NCI-H1436 (cell line): ENCODE measurements at places on chromosomes 4 and X.

- DNase-seq, result no peak
Measured at GRCh38 chr4:180706766-180707165, 1536.4 kb upstream of the TENM3 start.

GRCh38 chrX:14300376-14300775 lies 229.0 kb upstream of the GLRA2 start:
- peak; percentile 8 for DNase-seq

DNA sequence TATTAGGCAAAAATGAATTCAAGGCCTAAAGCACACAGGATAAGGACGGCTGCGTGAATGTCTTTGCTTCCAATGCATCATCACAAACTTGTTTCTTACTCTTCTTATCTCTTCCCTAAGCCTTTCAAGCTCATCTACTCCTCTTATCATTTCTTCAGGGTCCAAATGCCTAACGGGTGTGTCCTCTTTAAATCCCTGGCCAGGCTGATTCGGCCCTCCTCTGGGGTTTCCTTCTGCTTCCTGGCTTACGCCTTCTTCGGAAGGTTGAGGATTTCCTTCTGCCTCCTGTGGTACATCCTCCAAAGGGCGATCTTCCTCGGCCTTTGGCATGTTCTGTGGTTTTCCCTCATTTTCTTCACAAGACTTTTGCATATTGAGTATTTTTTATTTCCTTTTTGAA lies 1.3 kb downstream of the TCEAL8 start:
- DNase-seq, result no peak

- no peak for DNase-seq
Measured at GRCh38 chrX:142076633-142077032, 128.5 kb downstream of the MAGEC2 start.

GRCh38 chr4:73743795-73744194 lies 3.4 kb downstream of the CXCL8 start:
- no peak for DNase-seq

- DNase-seq, result no peak
Measured at GRCh38 chrX:40893251-40893910, 158.0 kb upstream of the MED14 start.

- no peak for DNase-seq
Measured at GRCh38 chr4:152075253-152075928, 314.6 kb upstream of the GATB start.

DNA sequence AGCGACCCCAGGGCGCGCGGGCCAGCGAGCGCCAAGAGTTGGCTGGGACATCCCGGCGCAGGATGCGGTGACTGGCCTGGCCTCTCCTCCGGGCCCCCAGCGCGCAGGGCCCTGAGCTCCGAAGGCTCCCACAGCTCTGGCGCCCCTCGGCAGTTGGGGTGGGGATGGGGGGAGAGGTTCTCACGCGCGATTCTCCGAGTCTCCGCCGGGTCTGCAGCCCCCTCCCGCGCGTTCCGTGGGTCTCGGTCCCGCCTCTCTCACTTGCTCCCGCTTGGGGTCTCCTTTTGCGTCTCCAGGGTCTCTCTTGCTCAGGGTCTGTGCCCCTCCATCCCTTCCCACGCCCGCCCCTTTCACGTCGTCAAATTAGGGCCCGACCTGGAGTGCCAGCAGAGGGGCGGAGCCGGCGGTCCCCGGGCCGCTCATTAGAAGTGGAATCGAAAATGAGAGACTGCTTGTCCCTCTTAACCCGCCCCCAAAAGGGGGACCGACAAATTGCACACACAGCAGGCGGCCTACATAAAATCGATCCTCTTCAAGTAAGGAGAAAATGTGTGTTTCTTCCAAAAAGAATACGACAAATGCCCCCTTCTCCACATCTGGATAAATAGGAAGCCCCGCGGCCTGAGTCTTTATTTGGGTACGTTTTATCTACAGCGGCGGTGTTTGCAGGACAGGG lies 877 bp upstream of the NKX1-1 start:
- DNase-seq, result no peak

DNA sequence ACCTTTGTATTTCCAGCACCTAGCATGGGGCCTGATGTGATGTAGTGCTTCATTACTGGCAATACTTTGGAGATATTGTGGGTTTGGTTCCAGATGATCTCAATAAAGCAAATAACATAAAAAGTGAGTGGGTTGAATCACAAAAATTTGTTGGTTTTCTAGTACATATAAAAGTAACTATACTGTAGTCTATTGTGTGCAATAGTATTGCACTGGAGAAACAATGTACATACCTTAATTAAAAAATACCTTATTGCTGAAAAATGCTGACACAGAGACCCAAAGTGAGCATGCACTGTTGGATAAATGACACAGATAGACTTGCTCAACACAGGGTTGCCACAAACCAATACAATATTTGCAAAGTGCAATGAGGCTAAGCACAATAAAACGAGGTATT lies 17.7 kb upstream of the MGST2 start:
- DNase-seq, result no peak

GRCh38 chr4:141294306-141294705 lies 73.6 kb downstream of the ZNF330 start:
- no peak for DNase-seq

- DNase-seq, result no peak
Measured at GRCh38 chr4:2788101-2788500, 4.8 kb upstream of the SH3BP2 start.

- no peak for DNase-seq
Measured at GRCh38 chr4:122163767-122164166, 11.6 kb downstream of the BLTP1 start.

GRCh38 chr4:169207436-169208089 lies 63.2 kb downstream of the SH3RF1 start:
- no peak for DNase-seq

- DNase-seq, result no peak
Measured at GRCh38 chrX:9582956-9583355, 118.1 kb downstream of the TBL1X start.

DNA sequence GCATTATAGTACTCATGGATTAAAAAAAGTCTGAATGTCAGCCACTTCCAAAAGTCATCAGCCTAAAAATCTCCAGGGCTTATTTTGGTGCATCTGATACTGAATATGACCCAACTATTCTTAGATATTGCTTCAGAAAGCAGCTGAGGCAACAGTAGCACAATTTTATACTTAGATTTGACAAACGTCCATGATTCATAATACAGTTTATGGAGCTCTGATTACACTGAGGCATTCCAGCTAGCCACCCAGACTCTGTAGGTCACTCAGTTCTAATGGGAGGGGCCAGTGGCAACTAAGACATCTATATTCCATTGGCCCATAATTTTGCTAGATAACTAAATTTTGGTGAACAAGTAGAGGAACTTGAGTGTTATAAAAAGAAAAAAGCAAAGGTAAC lies 10.3 kb downstream of the SPATA4 start:
- DNase-seq, result no peak

- no peak for DNase-seq
Measured at GRCh38 chrX:121746105-121746504, 698.7 kb downstream of the GLUD2 start.

DNA sequence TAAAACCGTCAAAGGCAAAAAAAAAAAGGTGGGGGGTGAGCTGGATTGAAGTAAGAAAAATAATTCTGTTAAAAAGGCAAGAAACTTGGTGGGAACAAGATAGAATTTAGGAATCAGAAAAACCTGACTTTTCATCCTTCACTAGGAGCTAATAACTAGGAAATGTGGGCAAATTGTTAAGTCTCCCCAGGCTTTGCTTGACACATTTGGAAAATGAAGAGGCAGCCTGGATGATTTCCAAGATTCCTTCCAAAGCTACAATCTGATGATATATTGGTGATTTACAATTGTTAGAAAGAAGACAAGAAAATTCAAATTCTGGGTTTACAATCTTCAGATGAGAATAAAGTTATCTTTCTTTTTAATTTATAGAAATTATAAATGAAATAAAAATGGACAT lies 1062.5 kb downstream of the ADGRL3 start:
- DNase-seq, result no peak

GRCh38 chr4:19729886-19730651 lies 521.6 kb upstream of the SLIT2 start:
- no peak for DNase-seq

- no peak for DNase-seq
Measured at GRCh38 chr4:93657527-93657926, 171.0 kb upstream of the ATOH1 start.

DNA sequence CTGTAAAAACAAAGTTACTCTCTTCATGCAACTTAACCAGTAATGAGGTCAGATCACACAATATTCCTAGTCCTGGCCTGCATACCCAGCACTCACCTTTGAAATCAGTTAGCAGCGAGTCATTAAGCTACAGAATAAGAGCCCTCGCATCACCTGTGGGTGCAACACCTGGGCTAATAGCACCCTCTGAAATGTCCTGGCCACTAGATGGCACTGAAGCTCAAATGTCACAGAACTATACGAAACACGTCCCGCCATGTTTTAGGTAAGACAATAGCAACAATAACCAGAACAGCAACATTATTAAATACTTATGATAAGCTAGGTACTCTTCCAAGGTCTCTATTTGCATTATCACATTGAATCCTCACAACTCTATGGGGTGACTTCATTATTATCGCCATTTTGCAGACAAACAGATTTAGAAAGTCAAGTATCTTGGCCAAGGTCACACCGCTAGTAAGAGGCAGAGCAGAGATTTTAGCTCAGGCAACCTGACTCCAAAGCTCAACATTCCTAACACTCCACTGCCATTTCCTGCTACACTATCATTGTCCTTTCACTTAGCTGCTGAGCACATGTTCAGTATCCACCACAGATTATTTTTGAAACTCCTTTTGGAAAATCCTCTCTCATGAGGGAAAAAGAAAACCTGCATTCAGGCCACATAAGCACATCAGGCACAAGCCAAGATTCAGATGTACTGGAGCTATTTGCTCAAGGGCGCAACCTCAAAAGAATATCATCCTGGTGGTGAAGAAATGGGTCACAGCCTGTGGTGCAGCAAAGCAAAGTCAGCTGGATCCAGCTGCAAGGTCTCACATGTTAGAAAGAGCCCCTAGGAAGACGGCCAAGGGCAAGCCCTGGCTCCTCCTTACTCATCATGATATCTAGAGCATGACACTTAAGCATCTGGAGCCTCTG lies 59.5 kb upstream of the KDR start:
- DNase-seq, result peak; percentile 14

- DNase-seq, result no peak
Measured at GRCh38 chr4:185956544-185956940, 112.4 kb upstream of the TLR3 start.

GRCh38 chrX:154890990-154891639 lies 5.0 kb downstream of the F8A1 start:
- DNase-seq, result peak; percentile 68

- DNase-seq, result no peak
Measured at GRCh38 chr4:38213083-38213805, 253.0 kb downstream of the PTTG2 start.

- DNase-seq, result no peak
Measured at GRCh38 chrX:99939883-99940232, 470.2 kb downstream of the PCDH19 start.

- no peak for DNase-seq
Measured at GRCh38 chr4:48774760-48775710, 5.0 kb downstream of the FRYL start.

DNA sequence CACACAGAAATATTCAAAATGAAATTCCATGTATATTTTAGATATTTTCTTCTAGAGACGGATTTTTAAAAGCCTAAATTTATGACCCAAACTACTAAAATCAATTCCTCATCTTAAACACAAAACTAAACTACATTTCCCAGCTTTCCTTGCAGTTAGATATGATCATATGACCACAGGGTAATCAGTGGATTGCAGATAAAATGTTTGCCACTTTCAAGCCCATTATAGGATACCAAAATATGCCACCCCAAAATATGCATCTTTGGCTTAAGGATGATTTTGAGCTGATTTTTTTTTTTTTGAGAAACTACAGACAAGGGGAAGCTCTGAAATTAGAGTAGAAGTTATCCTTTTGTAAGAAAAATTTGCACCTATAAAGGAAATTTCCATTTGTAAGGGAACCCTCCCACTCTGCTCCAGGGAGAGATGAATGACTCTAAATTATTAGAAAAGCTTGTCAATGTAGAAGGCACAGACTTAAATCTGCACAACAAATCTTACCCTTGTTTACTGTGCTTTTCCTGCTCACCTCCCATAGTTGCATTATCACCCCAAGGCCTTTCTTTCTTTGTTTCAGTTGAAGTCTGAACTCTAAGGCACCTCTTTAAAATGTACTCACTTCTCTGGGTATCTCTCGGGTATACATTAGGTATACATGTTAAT lies 503.0 kb downstream of the PDHA2 start:
- no peak for DNase-seq

DNA sequence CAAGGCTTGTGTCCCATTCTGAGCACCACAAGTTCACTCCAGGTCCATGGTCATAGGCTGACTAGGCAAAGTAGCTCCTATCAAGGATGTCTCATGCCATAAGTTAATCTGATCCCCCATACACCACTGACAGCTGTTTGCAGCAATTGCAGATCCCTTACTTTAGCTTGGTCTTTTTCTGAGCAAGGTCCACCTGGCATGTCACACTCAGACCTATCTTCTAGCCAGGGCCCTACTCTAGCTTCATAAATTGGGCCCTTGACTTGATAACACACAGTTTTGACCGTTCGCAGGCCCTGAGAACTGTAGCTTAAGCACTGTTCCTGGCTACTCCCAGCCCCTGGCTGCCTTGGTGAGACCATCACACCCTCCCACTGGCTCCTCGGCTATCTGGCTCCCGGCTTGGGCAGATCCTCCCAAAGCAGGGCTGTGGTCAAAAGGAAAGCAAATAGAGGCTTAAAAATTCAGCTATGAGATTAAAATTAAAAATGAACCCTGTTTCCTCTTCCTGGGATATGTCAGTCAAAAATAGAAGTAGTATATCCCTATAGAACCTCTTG lies 427.4 kb downstream of the RAB28 start:
- no peak for DNase-seq

- no peak for DNase-seq
Measured at GRCh38 chrX:13903405-13903804, 86.5 kb upstream of the GPM6B start.

GRCh38 chr4:36325926-36326325 lies 44.5 kb downstream of the DTHD1 start:
- DNase-seq, result no peak

DNA sequence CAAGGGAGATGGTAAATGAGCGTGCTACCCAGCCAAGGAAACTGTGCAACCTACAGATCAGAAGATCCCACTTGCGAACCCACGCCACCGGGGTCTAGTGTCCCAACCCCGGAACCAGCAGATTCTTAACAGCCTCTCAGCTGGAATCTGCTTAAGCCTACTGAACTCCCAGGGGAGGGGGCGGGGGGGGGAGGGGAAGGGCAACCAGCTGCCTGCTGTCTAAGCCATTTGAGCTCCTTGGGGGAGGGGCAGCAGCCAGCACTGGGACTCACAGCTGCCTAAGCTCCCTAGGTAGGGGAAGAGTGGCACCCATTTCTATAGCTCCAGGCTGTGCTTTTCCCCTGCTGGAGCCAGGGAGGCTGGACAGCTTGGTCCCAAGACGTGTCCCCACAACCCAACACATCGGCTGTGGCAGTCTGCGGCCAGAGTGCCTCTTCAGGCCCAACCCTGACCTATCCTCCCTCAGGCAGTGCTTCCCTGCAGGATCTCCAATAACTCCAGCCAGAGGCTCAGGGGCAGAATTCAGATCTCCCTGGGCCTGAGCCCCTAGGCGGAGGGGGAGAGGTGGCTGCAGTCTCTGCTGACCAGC lies 289.2 kb downstream of the LDB2 start:
- no peak for DNase-seq

- DNase-seq, result no peak
Measured at GRCh38 chr4:23237771-23238170, 545.0 kb downstream of the GBA3 start.

GRCh38 chr4:117983541-117984365 lies 50.5 kb upstream of the NDST3 start:
- DNase-seq, result no peak
